ENCODE measurements at places on chromosomes 4 and X. TPM values are rescaled to one million over a fixed set of nuclear protein-coding genes. Genes with fewer than 3 reads are reported as not detected.
A peak's percentile ranks its signal among the peaks of the same experiment; 100 is the strongest.

GRCh38 chr4:124804584-124804983 is 92.1 kb upstream of the ANKRD50 start:
- DNase-seq: no peak

DNA sequence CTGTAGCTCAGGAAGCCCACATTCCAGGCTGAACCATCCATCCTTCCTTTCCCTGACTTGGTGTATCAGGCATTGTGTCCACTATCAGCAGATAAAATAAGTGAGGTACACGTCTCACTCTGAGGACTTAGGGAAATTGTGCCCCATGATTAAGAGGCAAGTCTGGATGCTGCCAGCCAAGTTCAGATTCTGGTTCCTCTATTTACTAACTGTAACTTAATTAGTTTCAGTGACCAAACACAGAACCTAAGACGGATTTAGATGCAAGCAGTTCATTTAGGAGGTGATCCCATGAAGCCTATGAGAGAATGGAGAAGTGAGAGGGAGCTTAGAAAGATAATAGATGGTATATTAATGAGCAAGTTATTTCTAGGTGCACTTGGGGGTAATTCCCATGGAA is 56.6 kb upstream of the PACRGL start:
- no peak for DNase-seq

GRCh38 chr4:174848596-174848995 is 19.5 kb upstream of the GLRA3 start:
- no peak for DNase-seq

GRCh38 chr4:153466949-153467896 is 1.1 kb downstream of the TMEM131L start:
- DNase-seq: no peak

DNA sequence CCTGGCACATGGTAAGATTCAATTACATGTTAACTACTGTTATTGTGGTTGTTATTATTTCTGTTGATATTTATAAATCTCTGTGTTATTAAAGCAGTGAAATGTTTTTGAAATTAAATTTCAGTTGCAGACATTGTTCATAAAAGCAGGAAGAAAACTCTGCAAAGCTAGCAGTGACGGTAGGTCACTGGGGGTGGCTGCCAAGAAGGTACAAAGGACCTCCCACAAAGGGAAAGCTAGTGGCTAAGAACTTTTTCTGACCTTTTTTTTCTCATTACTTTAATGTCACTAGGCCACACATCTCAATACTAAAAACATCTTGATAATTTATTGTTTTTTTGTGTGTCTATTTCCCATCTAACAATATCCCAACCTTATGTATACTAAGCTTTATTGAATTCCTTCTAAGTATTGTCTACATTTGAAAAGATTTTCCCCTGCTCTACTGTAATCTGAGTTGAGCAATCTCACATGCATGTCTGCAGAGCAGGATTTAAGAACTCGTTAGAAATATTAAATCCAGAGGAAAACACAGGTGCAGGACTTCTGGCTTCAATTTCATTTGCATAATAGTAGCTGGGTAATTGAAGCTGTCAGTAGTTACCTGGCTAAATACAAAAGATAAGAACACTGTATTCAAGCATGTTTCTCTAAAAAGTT is 197.3 kb downstream of the CFAP299 start:
- no peak for DNase-seq

DNA sequence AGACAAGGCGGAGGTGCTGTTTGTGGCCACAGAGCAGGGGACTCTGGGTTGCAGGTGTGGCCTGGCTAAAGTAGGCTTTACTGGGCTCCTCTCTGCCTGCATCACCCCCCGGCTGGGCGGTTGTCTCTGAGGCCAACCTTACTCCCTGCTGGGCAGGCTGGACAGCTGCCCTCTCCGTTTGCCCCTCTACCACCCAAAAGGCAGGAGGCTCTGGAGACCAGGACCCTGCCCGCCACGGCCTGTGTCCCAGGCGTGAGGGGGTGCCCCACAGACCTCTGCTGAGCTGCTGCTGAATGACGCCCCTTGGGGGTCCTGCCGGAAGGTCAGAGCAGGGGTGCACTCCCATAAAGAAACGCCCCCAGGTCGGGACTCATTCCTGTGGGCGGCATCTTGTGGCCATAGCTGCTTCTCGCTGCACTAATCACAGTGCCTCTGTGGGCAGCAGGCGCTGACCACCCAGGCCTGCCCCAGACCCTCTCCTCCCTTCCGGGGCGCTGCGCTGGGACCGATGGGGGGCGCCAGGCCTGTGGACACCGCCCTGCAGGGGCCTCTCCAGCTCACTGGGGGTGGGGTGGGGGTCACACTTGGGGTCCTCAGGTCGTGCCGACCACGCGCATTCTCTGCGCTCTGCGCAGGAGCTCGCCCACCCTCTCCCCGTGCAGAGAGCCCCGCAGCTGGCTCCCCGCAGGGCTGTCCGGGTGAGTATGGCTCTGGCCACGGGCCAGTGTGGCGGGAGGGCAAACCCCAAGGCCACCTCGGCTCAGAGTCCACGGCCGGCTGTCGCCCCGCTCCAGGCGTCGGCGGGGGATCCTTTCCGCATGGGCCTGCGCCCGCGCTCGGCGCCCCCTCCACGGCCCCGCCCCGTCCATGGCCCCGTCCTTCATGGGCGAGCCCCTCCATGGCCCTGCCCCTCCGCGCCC is 920 bp downstream of the HTT-AS start:
- peak; percentile 49 for DNase-seq

MAGEA11 gene
- 0.10 TPM for total RNA-seq

RHOH gene
- 7.7 TPM for total RNA-seq

EDA2R gene
- 4.4 TPM for total RNA-seq

Measured in ureter (tissue), 1 donor.